ENCODE measurements at places on chromosomes 1 and 21.

DNA sequence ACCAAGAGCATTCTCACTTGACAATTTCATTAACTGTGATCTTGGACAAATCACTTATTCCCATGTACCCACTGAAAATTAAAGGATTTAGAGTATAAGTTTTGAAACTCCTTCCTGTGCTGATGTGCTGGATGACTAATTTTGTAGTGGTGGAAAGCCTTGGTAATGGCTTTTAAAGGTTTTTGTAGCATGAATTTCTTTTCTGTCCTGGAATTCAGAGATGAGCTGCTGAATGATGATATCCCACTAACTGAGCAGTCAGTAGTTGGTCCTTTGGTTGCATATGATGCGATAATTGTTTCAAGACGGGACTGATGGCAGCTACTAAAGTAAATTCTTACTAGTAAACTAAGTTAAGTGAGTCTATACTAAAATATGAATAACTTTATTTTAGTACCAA is 5.2 kb downstream of the RPL5 start:
- DNase-seq: no peak

GRCh38 chr1:153539395-153540093 is 1.2 kb downstream of the S100A5 start:
- DNase-seq: no peak

DNA sequence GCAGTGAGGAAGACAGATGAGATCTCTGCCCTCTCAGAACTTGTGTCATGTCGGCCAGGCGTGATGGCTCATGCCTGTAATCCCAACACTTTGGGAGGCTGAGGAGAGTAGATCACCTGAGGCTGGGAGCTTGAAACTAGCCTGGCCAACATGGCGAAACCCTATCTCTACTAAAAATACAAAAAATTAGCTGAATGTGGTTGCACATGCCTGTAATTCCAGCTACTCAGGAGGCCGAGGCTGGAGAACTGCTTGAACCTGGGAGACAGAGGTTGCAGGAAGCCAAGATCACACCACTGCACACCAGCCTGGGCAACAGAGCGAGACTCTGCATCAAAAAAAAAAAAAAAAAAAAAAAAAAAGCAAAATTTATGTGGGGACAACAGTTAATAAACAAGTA is 40.9 kb upstream of the RALGPS2 start:
- DNase-seq: no peak

DNA sequence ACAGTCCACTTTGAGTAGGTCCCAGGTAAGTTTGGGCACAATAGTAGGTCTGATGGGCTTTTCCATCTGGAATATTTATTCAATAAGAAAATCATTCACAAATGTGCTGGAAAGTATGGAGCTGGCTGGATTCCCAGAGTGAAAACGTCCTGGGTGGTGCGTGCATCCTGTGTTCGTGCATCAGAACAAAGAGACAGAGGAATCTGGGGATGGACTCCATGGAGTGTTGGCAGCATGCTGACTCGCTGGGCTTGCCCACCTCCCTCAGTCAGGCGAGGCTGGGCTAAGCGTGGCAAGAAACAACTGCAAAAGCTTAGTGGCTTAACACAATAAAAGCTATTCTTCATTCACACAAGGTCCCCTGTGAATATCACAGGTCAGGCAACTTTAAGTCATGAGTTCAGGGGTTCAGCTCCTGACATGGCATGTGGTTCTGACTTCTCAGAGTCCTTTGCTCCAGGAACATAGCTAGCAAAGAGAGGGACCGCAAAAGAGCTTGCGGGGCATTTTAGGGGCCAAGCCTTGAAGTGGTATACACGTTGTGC is 151.6 kb upstream of the ZNF644 start:
- peak; percentile 56 for DNase-seq

DNA sequence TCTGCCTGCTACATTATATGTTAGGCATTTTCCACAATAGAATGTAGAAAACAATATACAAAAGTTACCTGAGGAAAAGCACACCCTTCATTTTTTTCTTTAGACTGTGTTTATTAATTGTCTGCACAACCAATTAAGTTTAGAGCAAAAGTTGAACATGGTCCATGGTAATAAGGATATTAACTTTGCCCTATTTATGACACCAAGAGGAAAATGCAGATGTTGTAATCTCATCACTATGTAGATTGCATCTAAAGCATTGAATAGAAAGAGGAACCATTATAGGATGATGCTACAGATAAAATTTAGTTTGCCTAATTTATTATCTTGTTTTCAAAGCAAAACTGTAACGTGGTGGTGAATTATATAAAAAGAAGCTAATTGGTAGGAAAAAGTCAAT is 59.7 kb upstream of the IGSF5 start:
- no peak for DNase-seq

DNA sequence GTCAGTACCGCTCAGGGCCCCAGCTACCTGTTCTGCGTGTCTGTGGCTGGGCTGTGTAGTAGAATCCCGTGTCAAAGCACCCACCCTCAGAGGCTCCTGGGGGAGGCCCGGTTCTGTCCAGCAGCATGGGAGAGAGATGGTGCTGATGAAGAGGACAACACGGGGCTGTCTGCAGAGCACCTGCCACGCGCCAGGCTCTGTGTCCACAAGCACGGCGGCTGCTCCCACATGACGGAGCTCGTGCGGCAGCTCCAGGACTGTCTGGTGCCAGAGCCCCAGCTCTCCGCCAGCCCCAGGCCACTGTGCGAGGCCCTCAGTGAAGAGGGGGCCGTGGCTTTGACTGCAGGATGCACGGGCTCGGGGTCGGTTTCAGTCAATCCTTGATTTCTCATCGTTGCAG is 42.0 kb upstream of the TSPEAR start:
- no peak for DNase-seq

- no peak for DNase-seq
These were observed 92.3 kb downstream of the SGIP1 start for GRCh38 chr1:66626261-66626660.

- DNase-seq: peak; percentile 54
These were observed 133.8 kb upstream of the EDN2 start for GRCh38 chr1:41618066-41618825.

DNA sequence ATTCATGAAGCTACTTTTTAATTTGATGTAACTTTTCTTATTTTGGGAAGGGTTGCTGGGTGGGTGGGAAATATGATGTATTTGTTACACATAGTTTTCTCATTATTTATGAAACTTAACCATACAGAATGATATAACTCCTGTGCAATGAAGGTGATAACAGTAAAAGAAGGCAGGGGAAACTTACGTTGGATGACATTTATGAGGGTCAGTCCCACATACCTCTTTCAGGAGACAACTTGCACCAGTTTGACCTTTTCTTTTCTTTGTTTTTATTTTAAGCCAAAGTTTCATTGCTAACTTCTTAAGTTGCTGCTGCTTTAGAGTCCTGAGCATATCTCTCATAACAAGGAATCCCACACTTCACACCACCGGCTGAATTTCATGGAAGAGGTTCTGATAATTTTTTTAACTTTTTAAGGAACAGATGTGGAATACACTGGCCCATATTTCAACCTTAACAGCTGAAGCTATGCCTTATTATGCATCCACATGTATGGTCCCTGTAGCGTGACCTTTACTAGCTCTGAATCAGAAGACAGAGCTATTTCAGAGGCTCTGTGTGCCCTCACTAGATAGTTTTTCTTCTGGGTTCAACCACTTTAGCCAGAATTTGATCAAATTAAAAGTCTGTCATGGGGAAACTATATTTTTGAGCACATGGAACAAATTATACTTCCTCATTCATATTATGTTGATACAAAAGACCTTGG is 28.0 kb upstream of the KIAA1614 start:
- peak; percentile 24 for DNase-seq

DNA sequence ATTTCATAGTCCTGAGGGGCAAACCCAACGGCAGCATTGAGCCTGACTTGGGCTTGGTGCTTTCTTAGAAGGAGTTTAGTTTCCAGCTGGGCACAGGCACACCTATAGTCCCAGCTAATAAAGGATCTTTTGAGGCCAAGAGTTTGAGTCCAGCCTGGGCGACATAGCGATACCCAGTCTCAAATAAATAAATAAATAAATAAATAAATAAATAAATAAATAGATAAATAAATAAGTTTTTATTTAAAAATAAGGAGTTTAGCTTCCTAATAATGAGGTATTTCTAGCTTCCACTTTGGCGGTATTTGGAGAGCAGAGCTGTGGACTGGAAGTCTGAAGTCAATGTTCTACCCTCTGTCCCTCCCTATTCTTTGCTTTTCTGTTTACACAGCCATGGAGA is 186.6 kb downstream of the URB2 start:
- DNase-seq: no peak

DNA sequence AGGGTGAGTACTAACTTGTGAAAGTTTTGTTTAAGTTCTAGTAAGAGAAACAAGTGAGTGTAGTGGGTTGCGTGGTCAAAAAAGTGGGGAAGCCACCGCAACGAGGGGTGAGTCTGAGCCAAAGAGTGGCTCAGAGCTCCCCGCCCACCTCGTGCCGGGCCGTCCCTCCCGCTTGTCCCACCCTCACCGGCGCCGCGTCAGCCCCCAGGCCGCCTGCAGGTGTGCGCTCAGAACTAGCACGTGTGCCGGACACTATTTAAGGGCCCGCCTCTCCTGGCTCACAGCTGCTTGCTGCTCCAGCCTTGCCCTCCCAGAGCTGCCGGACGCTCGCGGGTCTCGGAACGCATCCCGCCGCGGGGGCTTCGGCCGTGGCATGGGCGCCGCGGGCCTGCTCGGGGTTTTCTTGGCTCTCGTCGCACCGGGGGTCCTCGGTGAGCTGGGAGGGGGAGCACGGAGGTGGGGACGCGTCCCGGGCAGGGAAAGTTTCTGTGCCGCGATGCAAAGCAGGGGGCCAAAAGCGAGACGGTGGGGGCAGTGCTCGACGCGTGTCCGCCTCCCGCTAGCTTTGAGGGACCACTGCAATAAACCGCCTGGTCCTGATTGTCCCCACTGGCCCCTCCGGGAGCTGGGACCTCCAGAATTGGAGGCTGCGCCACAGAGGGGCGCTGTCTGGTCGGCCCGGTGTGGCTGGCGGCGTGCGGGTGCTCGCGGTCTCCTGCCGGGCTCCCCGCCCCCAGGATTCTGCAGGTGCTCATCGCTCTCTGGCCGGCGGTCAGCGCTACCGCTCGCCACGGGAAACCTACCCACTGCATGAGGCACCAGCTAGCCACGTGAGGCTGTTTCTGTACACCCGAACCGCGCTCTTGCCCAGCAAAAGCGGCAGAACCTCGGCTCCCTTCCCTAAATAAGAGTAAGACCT is at the start of gene CR2:
TSS of gene CR2 (plus strand) at position 283 of the 919 bp plus-strand sequence. CDS start at position 374, 91 bp downstream.
- peak; percentile 19 for DNase-seq

DNA sequence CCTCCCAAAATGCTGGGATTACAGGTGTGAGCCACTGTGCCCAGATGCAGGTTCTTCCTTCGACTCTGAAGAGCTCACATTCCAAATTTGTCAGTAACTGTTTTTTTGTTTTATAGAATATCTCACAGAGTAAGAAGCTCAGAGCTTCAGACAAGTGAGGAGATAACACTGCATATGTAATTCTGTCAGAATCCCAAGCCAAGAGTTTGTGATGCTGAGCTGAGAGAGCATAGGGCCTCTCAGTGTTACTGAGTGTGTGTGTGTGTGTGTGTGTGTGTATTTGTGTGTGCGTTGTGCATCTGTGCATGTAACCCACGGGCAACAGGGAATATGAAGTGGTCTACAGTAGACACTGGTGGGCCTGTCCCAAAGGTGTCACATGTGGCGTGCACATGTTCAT is 15.2 kb upstream of the TNR start:
- DNase-seq: no peak

DNA sequence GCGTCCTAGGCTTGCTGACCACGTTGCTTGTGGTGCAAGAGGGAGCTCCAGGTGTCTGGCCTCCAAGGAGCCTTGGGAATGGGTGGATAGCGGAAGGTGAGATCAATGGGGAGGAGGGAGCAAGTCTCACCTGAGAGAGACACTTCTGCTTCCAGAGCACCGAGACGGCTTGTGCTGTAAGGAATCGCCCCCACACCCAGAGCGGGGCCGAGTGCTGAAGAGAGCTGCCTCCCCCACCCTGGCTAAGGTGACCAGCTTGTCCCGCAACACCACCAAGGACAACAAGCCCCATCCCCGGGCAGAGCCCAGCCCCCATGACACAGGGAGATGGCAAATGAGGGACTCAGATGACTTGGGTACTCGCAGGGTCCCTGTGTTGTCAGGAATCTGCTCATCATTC is 485.6 kb downstream of the NPHP4 start:
- no peak for DNase-seq

GRCh38 chr1:28102189-28102588 is 13.8 kb upstream of the EYA3 start:
- DNase-seq: no peak

- no peak for DNase-seq
These were observed 189.1 kb downstream of the FGGY start for GRCh38 chr1:59485949-59486348.

- DNase-seq: no peak
These were observed 250.2 kb upstream of the FGGY start for GRCh38 chr1:59046730-59047157.

GRCh38 chr1:15295696-15296095 is 48.7 kb downstream of the FHAD1 start:
- no peak for DNase-seq

DNA sequence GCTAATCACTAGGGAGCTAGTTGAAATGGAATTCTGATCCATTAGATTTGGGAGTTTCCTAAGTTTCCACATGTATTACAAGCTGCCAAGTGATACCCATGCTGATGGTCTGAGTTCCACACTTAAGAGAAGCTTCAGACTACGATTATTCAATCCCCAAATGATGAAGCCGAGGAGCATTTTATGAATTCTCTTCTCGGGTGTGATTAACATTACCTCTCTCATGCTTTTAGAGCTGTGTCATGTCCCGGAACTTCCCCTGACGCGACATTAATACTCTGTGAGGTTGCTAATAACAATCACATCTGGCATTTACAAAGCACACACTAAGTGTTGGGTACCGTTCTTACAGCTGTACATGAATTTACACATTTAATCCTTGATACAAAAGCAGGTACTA is 63.0 kb downstream of the KCNJ15 start:
- DNase-seq: no peak

DNA sequence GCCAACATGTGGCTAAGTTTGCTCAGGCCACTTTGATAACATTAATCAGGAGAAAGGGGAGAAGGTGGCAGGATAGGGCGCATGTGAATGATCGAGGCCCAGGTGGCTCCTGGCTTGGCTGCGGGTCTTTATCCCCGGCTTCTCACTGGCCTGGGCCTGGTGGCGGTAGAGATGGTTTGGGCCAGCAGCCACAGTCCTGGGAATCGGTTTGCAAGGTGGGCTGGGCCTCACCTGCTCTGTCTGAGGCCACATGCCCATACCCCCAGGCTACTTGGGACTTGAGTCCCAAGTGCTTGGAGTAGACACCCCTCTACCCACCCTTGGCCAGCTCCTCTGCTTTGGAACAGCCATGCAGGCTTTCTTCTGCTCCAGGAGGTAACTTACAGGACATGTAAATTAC is 49.7 kb upstream of the DISP3 start:
- DNase-seq: no peak

DNA sequence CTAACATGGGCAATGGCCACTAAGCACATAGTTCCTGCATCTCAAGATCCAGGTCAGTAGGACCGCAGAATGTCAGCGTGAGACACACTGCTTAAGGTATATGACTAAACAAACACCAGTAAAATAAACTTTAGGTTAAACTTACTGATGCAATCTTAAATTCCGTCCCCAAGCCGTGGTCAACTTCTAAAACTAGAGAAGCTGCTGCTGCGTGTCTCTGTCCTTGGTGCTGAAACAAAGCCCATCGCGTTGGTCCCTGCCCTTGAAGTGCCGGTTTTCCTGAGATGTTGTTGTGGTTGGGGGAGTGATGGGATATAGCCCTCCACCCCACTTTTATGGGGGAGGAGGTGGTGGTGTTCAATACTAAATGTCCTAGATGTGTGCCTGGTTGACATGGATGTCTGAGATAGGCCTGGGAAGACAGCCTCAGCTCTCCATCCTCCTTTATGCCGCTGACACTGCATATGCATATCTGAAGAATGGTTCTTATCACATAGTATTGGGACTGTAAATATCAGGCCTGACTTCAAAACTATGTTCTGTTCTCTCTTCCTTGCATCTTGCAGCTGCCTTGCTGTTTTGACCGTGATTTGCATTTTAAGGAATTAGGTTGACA is 72.0 kb upstream of the KCNA3 start:
- DNase-seq: peak; percentile 86
